Hepatocyte (in vitro differentiated cells): ENCODE measurements at places on chromosomes 5 and 9. TPM values are rescaled to one million over a fixed set of nuclear protein-coding genes. Genes with fewer than 3 reads are reported as not detected.

PCDHGB5 gene
- polyA plus RNA-seq = 0.09 and 0.30 TPM in 2 replicates

DNA sequence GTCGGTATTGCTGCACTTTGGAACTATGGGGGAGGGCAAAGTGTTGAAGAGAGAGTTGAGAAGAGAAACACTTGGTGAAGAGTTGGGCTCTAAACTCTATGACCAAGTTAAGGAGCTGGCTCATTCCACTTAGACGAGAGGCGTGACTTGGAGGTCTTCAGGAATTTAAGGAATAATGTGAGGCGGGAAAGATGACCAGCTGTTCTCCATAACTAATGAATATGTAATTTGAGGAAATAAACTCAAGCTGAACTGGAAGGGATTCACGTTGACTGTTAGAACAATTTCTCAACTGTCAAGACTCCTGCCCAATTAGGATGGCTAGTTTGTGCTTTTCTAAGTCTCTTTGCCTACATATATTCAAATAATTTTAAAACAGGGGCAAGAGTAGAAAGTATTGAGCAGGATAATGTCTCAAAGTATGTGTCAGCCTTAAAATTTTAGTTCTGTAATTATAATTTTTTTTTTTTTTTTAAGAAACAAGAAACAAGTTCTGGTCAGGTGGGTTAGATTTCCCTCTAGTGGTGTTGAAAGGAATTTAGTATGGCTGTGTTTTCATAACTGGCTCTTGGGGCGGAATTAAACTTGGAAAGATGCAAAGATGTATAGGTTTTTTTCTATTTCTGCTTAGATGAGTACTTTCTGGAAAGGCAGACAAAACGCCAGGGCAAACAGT, 33.4 kb downstream of the TMEM252 start:
- peak; percentile 46 for DNase-seq

BRINP1 gene
- 0.64 and 1.8 TPM in 2 replicates for polyA plus RNA-seq

GRCh38 chr9:130382636-130383349, 62.0 kb upstream of the ASS1 start:
- DNase-seq = no peak

- DNase-seq = no peak
Observed at GRCh38 chr5:126360467-126360866, 62.7 kb upstream of the GRAMD2B start.

DNA sequence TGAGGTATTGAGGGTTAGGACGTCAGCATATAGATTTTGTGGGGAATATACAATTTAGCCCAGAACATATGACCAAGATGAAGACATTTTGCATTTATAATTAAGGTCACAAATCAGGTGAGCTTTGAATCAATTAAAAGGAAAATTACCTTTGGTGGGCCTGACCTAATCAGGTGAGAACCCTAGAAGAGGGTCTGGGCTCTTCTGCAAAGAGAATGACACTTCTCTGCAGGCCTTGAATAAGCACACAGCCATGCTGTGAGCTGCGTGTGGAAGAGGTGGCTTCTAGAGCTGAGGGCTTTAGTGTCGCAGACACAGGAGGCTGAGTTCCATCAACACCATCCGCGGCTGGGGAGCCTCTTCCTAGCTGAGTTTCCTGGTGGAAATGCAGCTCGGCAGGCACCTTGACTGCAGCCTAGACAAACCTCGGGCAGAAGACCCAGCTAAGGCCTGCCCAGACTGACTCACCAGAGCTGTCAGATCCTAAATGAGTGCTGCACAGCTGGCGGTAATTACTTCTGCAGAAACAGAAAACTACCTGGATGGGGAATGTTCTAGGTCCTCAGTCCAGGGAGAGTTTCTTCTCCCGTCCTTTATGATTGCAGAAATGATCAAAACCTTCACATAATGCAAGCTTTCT, 287.5 kb upstream of the IRX1 start:
- DNase-seq = no peak

- no peak for DNase-seq
Observed at GRCh38 chr9:27352457-27353165, 55.7 kb upstream of the EQTN start.

DNA sequence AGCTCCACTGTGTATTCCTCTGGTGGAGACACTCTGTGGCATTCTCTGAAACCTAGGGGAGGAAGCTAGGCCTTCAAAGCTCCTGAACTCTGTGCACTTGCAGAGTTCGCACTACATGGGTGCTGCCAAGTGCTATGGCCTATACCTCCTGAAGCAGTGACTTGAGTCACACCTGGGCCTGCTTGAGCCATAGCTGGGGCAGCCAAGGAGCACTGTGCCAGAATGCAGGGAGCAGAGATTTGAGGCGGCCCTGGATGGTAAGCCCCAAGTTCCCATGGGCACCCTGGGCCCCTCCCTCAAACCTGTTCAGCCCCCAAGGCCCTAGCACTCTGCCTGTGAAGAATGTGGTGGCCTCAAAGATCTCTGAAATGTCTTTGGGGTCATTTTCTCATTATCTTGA, 212.9 kb downstream of the SPATA31A6 start:
- no peak for DNase-seq

DNA sequence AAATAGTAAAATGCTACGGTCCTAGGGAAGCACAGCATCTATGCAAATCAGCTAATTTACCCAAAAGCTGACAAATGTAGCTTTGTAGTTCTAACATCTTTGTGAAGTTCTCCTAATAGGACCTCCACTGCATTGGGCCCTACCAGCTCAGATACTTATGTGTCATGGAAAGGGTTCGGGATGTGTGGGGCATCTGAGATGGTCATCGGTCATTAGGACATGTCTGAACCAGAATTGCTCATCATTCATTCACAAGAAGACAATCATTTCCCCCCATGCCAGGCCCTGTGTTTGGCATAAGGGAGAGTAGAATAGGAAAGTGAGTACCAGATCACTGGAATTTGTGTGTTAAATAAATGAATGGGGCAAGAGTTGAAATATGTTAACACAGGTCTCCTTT, 35.7 kb downstream of the PWWP2A start:
- no peak for DNase-seq

SLC1A1 gene
- polyA plus RNA-seq = 27.7 and 36.1 TPM in 2 replicates

- no peak for DNase-seq
Observed at GRCh38 chr5:74598731-74599130, 41.8 kb downstream of the ENC1 start.

- DNase-seq = no peak
Observed at GRCh38 chr9:9912459-9912858, 700.3 kb downstream of the PTPRD start.

- peak; percentile 23 for DNase-seq
Observed at GRCh38 chr5:169325273-169325672, 24.3 kb upstream of the SLIT3 start.

GRCh38 chr5:76620166-76620565, 3.0 kb downstream of the F2RL2 start:
- DNase-seq = no peak

CYSRT1 gene
- polyA plus RNA-seq = 2.1 and 4.3 TPM in 2 replicates

MYMK gene
- polyA plus RNA-seq = 0.91 and 1.3 TPM in 2 replicates

CARD6 gene
- polyA plus RNA-seq = 1.4 and 2.6 TPM in 2 replicates

DNA sequence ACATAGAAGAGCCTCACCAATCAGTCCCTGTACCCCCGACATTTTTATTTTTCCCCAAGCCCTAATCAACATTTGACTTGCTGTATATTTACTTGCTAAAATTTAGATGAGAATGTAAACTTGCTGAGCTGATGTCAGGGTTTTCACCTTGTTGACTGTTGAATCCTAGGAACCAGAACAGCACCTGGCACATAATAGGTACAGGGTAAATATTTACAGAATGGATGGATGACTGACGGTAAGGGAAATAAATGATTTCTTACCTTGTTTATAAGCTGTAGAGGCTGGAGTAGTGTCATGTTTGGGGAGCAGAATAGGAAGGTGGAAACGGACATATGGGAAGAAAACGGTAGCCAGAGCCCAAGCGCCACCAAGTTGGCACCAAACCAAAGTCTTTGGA, 107.0 kb upstream of the NUDT12 start:
- no peak for DNase-seq

SPINK7 gene
- not detected in 2 replicates for polyA plus RNA-seq

GRCh38 chr5:173864126-173865050, 23.8 kb upstream of the CPEB4 start:
- no peak for DNase-seq

DNA sequence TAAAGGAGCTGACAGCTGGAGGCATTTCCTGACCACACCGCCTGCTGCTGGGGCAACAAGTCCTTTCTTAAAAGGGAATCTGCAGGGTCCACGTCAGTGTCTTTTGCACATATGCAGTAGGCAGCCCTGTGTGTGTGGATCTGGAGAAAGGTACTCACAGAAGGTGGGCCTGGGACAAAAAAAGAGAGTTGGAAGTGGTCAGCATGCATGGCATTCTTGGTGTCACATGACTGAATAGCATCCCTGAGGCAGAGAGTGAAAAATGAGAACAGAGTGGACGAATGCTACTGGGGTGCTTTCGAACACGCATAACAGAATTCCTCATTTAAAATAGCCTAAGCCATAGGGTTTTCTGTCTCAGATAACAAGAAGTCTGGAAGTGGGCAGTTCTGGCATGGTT, 47.0 kb downstream of the DNAJC21 start:
- DNase-seq = no peak

GRCh38 chr5:133236541-133236951, 184.7 kb downstream of the HSPA4 start:
- DNase-seq = no peak

TAF11L9 gene
- polyA plus RNA-seq = not detected in 2 replicates

PDE8B gene
- 8.3 and 12.3 TPM in 2 replicates for polyA plus RNA-seq

ADGRD2 gene
- polyA plus RNA-seq = not detected in 2 replicates

SH3TC2 gene
- polyA plus RNA-seq = 1.3 and 2.2 TPM in 2 replicates

DNA sequence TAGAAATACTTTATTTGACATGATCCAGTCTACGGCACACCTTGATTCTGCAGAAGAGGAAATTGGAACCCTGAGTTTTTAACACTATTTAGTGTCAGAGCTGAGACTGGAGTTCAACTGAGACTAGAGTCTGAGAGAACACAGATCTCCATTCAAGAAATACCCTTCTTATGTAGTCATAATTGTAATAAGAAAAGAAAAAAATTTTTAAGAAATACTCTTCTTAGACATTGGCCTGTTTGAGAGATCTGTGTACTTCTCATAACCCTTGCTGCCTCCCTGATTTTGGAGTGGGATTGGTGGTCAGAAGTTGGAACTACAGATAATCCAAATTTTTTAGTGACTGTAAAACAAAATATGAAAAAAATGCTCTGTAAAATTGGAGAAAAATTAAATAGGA, 253.4 kb downstream of the ARRDC3 start:
- no peak for DNase-seq

GRCh38 chr5:528629-529511, 4.6 kb upstream of the SLC9A3 start:
- no peak for DNase-seq

ENG gene
- polyA plus RNA-seq = 19.4 and 21.2 TPM in 2 replicates

FBXO10 gene
- 7.4 and 9.8 TPM in 2 replicates for polyA plus RNA-seq

DNA sequence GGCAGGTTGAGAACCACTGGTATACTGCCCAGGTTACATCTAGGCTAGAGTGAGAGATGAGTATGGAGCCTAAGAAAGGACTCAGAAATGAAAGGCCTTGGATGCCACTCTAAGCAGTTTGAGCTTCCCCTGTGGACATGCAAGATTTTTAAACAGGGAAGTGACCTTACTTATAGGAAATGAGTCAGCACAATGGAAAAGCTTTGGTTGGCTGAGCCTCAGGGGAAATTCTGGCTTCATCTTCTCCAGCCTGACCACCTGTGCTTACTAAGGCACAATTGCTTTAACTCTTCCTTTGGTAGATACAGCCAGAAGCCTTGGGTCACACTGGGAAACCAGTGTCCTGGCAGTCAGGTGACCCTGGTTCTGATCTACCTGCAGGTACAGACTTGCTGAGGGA, 380.2 kb upstream of the ZNF462 start:
- DNase-seq = no peak

GRCh38 chr9:69386651-69387050, 61.6 kb downstream of the ENTREP1 start:
- DNase-seq = no peak

DNA sequence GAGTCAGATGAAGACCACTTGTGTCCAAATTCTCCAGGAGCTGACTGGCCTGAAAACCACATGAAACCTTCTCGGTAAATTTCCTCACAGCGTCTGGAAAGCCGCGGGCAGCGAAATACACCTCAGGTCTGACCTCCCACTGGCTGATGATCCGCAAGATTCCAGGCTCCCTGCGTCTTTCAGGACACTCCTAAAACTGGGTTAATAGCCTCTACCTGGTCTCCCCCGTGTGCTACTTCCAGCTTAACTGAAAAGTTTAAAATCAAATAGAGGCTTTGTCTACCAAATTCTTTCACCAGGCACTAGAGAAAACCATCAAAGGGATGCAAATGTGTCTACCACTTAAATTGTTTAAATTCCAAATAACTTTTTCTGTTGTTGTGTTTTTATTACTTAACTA, 312.6 kb downstream of the DRD1 start:
- DNase-seq = no peak

DNA sequence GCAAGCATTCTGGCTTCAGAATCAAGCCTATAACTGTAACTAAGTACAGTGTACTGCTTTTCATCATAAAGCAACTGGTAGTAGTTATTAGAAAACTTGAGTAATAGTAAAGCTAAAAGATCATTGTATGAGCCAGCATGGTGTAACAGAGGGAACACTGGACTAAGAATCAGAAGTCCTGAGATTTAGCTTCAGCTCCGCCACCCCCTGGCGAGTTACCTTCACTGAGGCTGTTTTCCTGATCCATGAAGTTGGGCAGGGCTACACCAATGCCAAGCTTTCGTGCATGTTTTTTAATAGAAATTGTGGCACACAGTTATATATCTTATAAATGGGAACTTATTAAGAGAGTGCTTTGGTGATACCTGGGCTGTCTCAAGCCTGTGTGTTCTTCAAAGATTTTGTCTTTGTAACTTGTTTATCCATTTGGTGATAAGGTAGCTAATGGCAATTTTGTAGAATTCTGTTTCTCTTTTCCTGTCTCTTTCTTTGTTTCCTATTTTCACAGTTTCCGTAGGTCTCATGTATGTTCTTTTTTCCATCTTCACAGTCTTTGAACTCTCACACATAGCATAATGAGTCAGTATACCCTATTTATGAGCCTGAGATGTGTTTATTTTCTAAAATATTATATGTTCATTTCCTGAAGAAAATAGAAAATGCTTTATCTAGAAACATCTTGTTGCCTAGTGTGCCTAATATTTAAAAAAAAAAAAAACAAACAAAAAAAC, 102.3 kb downstream of the GDNF start:
- DNase-seq = no peak

STPG3 gene
- polyA plus RNA-seq = 1.5 and 2.5 TPM in 2 replicates

NOL6 gene
- 20.6 and 24.1 TPM in 2 replicates for polyA plus RNA-seq

LCN12 gene
- 27.4 and 36.8 TPM in 2 replicates for polyA plus RNA-seq

EPB41L4B gene
- 11.1 and 12.2 TPM in 2 replicates for polyA plus RNA-seq

CCT5 gene
- polyA plus RNA-seq = 182 and 203 TPM in 2 replicates
